Inflammatory macrophage treated with lipopolysaccharide for 1 hour (primary cell): ENCODE measurements at places on chromosomes 7 and 10.

GRCh38 chr10:110137142-110137545 is 70.3 kb upstream of the MXI1 start:
- peak; percentile 93 for DNase-seq

DNA sequence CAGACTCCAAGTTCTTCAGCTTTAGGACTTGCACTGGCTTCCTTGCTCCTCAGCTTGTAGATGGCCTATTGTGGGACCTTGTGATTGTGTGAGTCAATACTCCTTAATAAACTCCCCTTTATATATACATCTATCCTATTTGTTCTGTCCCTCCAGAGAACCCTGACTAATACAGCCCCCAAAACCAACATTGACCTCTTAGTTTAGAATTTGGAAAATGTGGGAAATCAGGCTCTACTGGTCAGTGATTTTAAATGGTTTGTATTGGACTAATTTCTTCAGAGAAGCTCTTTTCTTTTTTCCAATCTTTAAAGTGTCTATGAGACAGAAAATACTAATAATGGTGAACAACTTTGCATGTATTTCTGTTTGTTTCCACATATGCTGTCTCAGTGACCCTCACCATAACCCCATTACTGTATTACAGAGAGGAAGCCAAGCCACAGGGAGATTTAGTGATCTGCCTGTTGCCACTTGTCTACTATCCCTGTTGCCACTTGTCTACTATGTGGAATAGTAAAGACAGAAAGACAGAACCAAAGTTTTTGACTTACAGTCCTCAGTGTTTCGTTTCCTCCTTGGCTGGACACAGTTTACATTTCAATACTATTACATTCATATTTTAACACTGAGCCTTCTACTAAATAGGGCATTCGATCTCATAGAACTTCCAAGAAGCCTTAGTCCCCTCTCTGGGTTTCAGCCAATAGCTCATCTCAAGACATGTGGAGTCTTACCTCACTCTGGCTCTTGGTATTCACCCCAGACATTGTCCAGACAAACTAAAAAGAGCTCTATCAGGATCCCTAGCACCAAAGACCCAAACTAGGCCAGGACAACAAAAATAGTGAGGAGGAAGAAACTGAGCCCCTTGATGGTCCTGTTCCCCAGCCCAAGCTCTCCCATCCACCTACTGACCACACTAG is 121.0 kb downstream of the AKR1D1 start:
- peak; percentile 14 for DNase-seq

DNA sequence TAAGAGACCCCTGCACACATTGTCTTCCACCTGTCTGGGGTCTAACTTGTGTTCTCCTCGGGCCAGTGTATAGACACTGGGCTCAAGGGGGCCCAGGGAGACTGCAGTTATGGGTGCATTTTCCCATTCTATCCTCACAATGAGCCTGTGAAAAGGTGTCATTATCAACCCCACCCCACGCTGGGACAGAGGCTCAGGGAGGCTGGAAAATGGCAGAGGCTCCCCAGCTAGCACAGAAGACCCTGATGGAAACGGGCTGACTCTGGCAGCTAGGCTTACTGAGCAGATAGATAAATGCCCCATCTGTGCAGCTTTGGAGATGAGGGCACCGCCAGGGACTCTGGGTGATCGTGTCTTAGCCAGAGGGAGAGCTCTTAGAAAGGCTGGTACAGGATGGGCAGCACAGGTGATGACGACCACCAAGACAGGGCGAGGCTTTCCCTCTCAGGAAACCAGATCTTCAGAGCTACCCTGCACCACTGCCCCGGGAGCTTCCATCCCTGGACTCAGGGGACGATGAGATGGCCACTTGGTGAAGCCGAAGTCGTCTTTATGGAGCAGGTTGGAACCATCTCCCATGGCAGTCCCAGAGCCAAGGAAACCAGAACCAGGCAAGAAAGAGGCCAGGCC is 58.2 kb upstream of the CHST15 start:
- no peak for DNase-seq

DNA sequence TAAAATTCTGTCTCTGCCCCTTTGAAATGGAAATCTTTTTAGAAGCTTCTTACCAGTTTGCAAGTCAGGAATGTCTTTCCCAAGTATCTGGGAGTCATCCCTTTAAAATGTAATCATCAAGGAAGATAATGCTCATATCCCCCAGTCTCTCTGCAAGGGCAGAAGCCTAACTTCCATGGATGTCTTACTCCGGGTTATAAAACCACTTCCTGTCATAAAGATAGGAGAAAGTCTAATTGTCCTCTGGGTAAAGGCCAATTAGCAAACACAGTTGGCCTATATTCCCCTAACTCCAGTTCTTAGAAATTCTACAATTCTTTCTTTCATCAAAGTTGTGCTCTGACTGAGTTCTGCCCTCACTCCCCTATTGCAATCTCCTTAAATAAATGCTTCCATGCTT is 1631.5 kb upstream of the LRRTM3 start:
- DNase-seq, result no peak

DNA sequence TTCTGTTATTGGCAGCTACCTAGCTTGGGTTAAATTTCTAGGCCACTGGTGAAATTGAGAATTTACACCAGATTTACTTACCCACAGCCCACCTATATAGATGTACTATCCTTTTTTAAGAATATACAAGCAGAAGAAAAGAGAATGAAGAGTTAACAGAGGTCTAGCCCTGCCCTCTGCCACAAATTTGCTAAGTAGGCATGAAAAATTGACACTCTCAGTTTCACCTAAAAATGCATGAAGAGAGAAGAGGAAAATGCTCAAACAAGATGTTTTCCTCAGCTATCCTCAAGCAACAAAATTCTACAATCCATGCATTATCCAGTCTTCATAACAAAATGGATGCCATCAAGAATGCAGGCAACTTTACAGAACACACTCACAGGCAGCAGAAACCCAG is 24.6 kb upstream of the RNF148 start:
- no peak for DNase-seq

DNA sequence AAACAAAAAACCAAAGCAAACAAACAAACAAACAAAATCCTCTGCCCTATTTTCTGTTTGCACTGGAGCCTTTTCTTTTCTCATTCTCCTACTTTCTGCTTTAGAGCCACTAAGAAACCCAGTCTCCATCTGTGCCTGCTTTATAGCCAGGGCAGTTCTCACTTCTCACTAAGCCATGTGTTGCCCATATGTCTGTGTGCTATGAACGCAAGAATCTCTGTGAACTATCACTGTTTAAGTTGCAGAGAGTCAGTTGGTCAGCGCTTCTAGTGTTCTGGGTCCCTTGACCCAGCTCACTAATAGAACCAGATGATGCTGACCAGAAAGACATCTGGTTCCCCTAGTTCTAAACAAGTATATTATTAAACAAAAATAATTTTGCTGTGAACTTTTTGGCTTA is 81.4 kb downstream of the FAM185A start:
- no peak for DNase-seq

DNA sequence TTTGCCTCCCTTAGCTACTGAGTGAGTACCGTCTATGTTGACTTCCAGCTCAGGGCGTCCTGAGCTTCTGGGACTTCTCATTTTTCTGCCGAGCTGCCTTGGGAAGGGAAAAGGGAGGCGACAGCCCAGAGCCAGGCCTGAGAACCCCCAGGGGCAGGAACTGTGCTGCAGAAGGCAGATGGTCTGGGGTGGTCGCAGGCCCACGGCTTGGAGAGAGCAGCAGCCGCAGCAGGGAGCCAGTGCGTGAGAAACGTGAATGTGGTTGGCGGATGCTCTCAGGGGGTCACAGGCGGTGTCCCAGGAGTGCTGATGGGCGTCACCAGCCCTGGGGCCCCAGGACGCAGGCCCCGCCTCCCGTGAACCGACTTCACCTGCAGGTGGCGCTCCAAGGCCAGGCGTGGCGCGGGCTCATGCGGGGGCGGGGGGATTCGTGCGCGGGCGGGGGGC is 9.2 kb upstream of the PWWP2B start:
- DNase-seq, result peak; percentile 64

GRCh38 chr7:137870078-137870477 is 23.3 kb upstream of the DGKI start:
- no peak for DNase-seq

DNA sequence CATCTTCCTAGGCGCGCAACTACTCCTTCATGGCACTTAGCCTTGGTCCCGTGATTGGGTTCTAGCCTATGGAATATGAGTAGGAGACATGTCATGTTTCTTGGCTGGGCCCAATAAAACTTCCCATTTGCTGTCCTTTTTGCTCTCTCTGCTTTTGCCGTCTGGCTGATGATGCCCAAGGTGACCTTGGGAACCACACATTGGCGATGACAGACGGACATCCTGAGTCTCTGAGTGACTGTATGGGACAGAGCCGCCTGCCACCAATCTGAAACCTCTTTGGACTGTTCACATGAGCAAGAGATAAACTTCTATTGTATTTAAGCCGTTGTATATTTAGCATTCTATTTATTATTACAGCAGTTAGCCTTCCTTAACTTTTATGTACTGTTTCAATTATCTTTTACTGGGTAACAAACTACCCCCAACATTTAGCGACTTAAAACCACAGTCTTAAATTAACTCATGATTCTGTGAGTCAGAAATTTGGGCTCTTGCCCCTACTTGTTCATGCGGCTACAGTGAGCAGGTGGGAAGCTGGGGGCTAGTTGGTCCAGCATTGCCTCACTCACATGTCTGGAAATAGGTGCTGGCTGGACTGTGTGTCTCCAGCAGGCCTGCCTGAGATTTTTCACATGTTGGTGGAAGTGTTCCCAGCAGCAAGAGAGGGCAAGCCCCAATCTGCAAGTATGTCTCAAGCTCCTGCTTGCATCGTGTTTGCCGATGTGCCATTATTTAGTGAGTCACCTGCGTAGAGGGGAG is 71.7 kb downstream of the NOD1 start:
- DNase-seq, result no peak

DNA sequence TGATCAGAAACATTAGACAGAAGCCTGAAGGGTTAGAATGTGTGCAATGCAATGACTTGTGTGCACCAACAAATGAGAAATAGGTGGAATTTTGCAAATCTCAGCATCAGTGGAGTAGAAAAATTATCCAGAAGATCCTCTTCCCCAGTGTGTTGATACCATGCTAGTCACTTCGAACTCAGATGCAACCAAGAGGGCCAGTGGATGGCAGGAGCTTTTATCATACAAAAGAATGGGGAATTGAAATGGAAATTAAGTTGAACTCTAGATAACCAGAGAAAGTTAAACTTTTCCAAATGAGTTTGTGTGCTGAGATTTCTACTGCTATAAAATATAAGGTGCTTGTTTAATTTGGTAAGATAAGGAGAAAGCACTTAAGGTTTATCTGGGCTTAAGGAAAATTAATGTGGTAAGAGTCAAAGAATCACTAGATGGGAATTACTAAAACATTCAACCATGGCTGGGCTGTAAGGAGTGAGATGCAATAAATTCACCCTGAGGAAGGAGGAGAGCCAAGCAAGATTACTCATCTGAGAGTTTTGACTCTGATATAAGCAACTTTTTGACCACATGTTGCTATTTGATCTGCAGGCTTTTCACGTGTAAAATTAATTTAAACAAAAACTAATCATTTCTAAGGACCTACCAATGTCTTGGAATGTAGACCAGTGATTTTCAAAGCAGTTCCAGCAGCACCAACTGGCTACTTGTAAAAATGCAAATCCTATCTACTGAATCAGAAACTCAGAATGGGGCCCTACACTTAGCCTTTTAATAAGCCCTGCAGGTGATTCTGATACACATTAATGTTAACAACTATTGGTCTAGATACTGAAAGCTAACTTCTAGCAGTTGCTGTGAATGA is 113.2 kb downstream of the CDC14C start:
- no peak for DNase-seq
